NB4 (cell line): ENCODE measurements at places on chromosomes 1 and 21.
A peak's percentile ranks its signal among the peaks of the same experiment; 100 is the strongest.

- DNase-seq = no peak
These were observed 30.8 kb upstream of the DNAJC6 start for GRCh38 chr1:65278376-65279069.

- no peak for DNase-seq
These were observed 330.5 kb upstream of the KAZN start for GRCh38 chr1:14267991-14268390.

GRCh38 chr21:41318218-41318617, 1.6 kb downstream of the FAM3B start:
- no peak for DNase-seq

DNA sequence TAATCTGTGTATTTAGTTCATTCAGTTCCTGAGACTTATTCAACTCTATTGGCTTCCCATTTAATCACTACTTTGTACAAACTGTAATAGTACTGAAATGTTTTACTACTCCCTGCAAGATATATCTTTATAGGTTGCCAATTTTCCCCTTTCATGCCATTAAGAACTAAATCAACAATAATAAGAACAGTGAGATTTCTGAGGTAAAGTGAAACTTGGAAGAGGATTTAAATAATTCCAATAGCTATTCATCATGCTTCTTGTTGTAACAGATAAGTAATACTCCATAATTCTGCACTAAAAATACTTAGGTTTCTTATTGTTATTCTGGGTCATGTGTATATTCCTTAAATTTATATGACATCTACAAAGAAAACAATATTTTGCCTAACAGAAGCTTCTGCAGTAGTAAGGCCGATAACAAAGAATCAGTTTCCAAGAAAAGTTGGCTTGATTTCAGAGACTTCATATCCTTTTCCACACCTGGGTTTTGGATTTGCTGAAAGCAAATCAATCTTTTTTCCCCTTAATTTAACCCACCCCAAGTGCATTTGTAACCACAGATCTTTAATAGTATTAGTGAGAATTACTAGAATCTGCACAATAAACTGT, 258.3 kb downstream of the FAF1 start:
- DNase-seq = no peak

GRCh38 chr1:92087542-92087941, 7.4 kb downstream of the BTBD8 start:
- DNase-seq = no peak

DNA sequence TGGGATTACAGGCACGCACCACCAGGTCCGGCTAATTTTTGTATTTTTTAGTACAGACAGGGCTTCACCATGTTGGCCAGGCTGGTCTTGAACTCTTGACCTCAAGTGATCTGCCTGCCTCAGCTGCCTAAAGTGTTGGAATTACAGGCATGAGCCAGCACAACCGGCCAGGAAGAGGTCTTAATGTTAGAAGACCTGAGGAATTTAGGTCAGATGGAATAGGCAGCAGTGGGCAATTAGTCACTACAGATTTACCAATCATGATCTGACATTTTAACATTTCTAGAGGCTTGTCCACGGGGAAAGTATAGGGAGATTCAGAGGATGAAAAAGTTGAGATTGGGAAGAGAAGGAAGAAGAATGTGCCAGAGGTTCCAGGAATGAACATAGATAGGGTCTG, 8.9 kb upstream of the APP start:
- DNase-seq = no peak

- DNase-seq = peak; percentile 65
These were observed 2.4 kb upstream of the IFNLR1 start for GRCh38 chr1:24189528-24189927.

DNA sequence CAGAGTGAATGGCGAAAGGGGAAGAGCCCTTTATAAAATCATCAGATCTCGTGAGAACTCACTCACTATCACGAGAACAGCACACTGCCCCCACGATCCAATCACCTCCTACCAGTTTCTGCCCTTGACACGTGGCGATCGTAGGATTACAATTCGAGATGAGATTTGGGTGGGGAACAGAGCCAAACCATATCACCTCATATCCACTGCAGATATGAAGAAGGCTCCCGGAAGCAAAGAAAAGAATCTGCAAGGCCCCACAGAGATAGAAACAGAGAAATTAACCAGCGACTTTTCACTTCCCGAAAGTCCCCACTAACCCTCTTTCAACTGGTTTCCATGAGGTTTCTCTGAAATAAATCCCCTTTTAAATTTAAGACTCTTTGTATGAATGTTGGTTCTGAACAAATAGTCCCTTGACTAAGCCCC, 86.2 kb upstream of the IRF2BP2 start:
- no peak for DNase-seq

DNA sequence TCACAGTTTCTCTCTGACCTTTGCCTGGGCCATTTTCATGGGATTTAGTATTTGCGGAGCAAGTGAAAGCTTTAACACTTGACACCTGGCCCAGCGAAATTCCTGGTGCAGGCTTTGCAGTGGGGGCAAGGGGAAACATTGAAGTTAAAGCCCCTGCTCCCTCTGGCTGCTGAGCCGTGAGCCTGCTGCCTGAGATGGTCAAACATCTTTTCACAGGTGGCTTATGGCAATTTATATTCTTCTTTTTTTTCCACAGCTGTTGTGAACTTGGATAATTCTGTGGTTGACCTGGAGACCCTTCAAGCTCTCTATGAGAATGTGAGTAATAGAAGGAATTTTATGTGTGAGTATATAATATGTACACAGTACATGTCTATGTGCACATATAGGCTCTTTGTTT, 202.9 kb downstream of the FMN2 start:
- DNase-seq = no peak

GRCh38 chr1:95953015-95953414, 719.0 kb downstream of the RWDD3 start:
- DNase-seq = no peak

- no peak for DNase-seq
These were observed 40.2 kb downstream of the FOXD2 start for GRCh38 chr1:47478090-47478489.

DNA sequence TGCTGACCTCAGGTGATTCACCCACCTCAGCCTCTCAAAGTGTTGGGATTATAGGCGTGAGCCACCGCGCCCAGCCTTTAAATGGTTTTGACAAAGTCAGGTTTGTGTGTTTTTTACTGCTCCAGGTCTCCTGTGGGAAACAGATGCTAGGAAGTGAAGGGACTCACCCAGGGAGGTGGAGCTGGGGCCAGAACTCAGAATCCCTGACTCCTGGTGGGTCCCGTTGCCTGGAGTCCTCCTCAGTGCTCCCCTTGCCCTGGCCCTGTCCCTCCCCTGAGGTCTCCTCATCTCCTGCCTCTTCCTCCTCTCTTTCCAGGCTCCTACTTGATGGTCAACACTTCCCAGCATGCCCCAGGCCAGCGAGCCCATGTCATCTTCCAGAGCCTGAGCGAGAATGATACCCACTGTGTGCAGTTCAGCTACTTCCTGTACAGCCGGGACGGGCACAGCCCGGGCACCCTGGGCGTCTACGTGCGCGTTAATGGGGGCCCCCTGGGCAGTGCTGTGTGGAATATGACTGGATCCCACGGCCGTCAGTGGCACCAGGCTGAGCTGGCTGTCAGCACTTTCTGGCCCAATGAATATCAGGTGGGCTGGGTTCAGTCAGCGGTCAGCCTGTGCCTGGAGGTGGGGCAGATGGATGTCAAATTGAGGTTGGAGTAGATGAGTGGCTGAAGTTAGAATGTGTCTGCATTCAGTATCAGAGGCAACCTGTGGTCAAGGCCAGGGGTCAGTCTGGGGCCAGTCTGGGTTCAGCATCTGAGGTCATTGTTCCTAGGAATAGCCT, 22.1 kb downstream of the PTPRU start:
- DNase-seq = no peak

DNA sequence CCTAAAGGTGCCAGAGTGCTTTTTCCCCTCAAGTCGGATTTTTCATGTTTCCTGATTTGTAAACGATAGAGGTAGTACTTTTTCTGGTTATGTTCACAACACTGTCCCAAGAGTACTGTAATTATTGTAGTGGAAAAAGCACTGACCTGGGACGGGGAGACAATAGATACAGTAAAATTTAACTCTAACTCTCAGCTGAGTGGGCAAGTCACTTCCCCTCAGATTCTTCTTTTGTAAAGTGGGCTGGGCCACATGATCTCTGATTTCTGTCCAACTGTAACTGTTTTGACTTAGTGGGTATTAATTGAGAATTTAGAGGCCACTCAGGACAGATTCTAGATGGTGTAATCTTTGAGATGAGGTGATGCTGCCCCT, 19.1 kb downstream of the MARCKSL1 start:
- no peak for DNase-seq

DNA sequence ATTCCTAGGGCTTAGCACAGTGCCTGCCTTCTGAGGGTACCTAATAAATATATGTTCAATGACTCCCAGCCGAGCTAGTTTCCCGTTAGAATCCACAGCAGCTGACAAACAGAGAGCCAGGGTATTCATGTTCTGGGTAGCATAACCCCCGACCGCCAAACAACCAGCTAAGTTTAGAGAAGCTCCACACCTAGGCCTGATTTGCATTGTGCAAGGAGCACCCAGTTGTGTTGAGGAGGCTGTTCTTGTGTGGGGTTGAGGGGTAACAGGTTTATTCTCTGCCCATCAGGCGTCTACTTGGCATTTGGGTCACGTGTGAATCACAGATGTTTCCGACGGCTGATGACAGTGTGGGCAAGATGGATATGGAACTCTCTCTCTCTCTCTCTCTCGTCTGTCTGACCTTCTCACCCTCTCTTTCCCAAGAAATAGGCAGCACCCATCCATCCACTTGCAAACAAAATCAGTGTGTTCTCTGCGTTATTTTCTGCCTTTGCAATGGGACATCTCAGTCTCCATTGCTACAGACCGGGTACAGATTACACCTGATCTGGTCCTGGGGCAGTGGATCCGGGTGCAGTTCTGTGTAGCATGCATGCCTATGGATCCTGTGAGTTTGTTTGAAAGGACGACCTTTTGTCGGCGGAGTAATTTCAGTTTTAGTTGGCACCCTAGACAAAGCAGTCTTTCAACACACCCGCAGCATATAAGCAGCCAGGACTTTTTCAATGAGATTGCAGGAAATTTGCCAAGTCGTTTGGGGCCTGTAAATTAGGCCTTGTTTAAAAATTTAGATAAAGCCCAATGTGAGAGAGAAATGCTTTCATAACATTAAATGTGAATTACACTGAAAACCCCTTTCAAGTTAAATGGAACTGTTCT, 29.4 kb downstream of the KAZN start:
- DNase-seq = no peak
